ENCODE measurements at places on chromosomes 1 and 21.
A peak's percentile ranks its signal among the peaks of the same experiment; 100 is the strongest.

GRCh38 chr1:176949033-176949662 is 215.4 kb downstream of the ASTN1 start:
- no peak for DNase-seq

- peak; percentile 11 for DNase-seq
Observed at GRCh38 chr21:38126666-38127303, 130.0 kb upstream of the KCNJ15 start.

DNA sequence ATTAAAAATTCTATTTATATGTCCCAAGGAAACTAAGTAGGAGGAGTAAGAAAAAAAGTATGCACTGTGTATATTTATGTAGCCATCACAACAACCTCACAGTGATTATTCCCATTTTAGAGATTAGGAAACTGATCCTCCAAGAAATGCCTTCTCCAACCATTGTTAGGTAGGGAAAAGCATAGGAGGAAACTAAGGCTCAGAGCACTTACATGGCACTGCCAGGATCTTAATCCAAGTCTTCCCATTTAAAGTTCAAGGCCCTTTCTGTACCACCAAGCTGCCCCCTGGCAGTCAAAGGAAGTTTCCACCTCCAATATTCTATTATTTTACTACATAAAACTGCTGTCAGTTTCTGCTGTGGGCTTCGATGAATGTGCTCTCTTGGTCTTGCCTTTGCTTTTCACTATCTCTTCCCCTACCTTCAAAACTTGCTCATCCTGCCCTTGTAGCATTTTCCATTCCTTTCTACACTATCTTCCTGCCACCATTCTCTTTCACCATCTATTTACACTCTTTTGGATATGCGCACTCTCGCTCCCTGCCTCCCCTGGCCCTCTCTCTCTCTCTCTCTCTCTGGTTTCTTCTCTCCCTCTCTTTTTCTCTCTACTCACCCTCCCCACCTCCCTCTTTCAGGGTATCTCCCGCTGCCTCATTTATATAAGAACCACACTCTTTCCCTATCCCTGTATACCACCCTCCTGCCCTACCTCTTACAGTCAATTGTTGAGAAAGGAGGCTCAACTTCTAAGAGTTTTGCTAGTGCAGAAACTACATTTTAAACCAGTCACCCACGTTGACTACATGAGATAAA is 34.0 kb downstream of the PUM1 start:
- no peak for DNase-seq

DNA sequence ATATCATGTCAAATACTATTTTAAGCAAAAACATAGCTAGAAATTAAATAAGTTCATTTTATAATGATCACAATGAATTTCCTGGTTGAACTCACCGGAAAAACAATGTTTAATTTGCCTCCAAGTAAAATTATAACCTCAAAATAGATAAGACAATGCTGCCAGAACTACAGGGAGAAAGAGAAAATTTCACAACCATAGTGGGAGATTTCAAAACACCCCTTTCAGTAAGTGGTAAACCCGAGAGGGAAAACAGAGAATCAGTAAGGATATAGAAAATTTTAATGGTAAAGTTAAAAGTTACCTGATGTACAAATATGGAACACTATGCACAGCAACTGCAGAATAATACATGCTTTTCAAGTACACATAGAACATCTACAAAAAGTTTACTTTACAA is 43.2 kb upstream of the PLA2G4A start:
- DNase-seq = no peak

DNA sequence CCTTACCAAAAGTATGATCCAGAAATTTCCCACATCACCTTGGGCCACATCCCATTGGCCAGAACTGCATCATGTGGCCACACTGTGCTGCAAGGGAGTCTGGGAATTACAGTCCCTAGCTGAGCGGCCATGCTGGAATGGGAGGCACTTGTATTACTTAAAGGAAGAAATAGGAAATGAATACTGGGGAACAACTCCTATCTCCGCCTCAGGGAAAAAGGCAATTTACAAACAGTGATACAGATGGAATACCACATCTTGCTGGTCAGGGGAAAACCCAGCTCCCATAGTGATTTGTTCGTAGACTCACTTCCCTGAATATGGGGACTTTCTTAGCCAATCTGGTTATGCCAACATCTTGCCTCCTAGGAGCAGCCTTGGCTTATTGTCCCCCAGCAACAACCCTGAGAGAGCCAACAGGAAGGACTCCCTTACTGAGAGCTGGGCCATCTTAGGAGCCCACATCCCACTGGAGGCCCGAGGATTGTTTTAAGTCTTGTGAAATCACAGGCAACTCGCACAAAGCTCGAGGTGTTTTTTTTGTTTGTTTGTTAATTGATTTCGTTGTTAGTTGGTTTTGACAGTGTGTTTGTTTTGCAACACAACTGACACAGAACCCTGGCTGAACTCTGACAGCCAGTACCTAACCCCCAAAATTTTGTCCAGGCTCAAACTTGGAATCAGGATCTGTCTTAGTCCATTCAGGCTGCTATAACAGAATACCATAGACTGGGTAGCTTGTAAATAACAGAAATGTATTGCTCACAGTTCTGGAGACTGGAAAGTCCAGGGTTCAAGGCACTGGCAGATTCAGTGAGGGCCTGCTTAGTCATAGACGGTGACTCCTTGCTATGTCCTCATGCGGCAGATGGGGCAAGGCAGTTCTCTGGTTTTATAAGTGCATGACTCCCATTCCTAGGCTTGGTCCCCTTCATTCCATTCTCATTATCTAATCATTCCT is 14.9 kb downstream of the CDA start:
- peak; percentile 98 for DNase-seq

GRCh38 chr1:206555473-206555935 is 48.2 kb downstream of the RASSF5 start:
- DNase-seq = no peak

- no peak for DNase-seq
Observed at GRCh38 chr1:23424293-23425192, at the start of gene TCEA3. TCEA3 (minus strand) TSS chr1:23424748; CDS start chr1:23424633, 115 bp downstream.

DNA sequence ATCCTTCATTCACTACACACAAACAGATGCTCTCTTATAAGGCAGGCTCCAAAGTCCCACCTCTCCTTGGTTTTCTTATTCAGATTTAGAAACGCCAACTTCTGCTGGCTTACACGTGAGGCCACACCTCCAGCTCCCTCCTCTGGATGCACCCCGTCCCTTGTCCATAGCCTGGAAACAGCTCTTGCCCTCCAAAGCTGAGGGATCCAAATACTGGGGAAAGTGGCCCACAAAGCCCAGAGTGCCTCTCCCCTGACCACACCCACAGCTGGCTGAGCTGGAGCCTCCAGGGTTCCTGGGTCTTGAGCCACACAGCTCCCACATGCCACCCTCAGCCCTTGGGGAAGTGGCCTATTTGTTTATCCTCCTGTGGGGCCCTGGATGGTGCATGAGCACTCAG is 4.5 kb downstream of the LAD1 start:
- no peak for DNase-seq

GRCh38 chr1:81802707-81803430 is 2.1 kb downstream of the ADGRL2 start:
- DNase-seq = peak; percentile 33

DNA sequence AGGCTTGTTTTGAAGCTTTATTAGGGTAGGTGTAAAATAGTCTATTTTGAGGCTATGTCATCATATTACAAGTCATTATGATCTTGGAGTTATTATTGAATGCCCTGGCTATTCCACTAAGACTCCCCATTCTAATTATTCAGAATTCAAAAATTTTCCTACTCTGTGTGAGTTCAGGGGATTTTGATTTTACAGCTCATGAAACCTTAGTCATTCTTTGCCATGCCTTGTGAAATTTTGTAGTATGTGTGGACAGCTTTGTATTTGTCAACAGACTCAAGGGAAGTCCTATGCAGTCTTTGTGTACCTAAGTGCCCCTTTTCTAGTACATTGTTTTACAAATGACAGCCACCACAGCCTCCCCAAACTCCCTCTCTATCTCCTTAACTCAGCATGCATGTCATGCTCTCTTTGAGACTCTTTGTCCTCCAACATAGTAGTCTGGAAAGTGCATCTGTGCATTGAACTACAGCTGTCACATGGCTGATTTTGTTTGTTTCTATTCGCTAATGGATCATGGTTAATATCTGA is 28.0 kb downstream of the CD1D start:
- DNase-seq = no peak
